Activated naive CD8-positive, alpha-beta T cell treated with anti-CD3 and anti-CD28 coated beads for 36 hours (primary cell): ENCODE measurements at places on chromosomes 2 and 18. TPM values are rescaled to one million over a fixed set of nuclear protein-coding genes. Genes with fewer than 3 reads are reported as not detected.

The SCN7A gene
- total RNA-seq: not detected

The RMDN2 gene
- total RNA-seq: 3.2 TPM

The SETBP1 gene
- total RNA-seq: 3.8 TPM

The PAX8 gene
- 2.0 TPM for total RNA-seq

The RPRM gene
- total RNA-seq: not detected

The CNGA3 gene
- total RNA-seq: not detected

The UGT1A4 gene
- total RNA-seq: not detected

The PELI1 gene
- 35.8 TPM for total RNA-seq

The IL36G gene
- not detected for total RNA-seq

The AGXT gene
- not detected for total RNA-seq

The LHCGR gene
- total RNA-seq: not detected

The PSMA8 gene
- total RNA-seq: 3.3 TPM

The OSBPL1A gene
- total RNA-seq: 2.8 TPM

The CFAP210 gene
- total RNA-seq: not detected

The NBEAL1 gene
- total RNA-seq: 8.2 TPM

The RNF125 gene
- 11.8 TPM for total RNA-seq

The REG3A gene
- not detected for total RNA-seq

The RETSAT gene
- 23.3 TPM for total RNA-seq

The SLC5A7 gene
- total RNA-seq: not detected

The DNAH7 gene
- total RNA-seq: not detected

The IL36A gene
- total RNA-seq: not detected

The LONRF2 gene
- total RNA-seq: not detected

The RSAD2 gene
- 10.0 TPM for total RNA-seq

The CDH20 gene
- 0.25 TPM for total RNA-seq
